CD8-positive, alpha-beta T cell (primary cell): ENCODE measurements at places on chromosomes 3 and 15.

DNA sequence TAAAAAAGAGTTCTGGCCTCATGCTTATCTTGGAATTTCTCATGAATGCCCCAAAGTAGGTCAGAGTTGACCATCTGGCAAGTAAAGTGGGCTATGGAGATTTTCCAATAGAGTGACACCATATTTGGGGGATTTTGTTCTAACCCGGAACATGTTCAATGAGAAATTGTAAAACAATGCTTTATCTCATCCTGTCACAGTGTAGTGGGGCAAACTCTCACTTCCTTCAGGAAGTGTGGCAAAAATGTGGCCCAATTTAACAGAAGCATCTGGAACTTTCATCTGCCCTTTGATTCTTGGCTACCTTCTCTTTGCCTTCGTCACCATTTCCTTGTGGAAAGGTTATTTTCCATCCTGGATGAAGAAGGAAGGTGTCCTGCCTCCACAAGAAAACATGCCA lies 70.8 kb downstream of the ADAMTS9 start:
- DNase-seq, result no peak

GRCh38 chr15:38440353-38441129 lies 13.4 kb upstream of the FAM98B start:
- peak; percentile 67 for DNase-seq

DNA sequence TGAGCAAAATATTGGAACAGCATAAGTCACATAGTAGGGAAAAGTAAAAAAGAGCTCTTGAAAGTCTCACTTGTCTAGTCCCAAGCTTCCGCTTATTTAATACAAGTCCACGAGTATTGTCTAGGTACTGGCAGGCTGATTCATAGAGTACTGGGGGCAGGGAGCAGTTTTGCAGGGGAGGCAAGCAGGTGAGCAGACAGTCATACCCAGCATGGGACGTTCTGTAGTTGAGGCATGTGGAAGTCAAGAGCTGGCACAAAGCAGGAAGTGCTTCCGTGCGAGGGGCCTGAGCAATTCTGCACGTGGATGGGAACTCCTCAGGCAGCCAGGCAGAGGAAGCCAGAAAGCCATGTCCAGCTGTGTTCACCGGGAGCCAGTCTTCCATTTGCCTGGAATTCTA lies 287.6 kb downstream of the EPHB1 start:
- no peak for DNase-seq

DNA sequence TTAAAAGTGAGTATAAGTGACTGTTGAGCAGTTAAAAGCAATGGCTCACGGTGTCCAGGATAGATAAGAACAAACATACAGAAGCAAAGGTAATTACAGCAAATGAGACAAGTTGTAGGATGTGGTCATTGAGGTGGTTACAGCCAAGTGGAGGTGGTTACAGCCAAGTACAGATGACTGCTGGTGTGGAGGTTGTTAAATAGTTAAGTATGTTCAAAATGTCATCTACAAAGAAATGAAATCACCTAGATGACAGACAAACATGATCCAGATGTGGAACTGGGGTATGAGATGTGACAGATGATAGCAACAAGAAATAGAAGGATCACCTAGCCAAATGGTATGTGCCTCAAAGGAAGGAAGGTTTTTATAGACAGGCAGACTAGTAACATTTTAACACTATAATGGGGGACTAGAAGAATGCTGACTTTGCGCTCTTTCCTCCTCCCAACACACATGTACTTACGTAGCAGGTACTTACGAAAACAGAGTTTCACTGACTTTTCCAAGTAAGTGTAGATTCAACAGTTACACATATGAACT lies 6.8 kb upstream of the ANKRD28 start:
- peak; percentile 29 for DNase-seq

- no peak for DNase-seq
Observed at GRCh38 chr15:40479024-40479423, 8.2 kb downstream of the CHST14 start.

DNA sequence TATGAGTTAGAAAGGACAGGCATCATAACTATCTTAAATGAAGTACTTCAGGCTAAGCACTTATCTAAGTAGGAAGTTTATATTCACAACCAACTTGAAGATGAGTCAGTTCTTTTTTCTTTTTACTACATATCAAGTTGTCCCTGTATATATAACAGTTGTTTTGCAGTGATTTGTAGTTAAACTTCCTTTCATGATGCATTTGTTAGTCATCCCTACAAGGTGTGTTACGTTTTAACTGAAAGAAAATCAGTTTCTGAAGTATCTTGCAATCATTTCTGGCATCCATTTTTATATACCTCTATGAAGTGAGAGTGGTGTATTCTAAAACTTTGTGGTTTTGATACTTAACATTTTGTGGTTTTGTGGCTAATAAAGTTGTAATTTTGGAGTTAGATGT lies 46.1 kb downstream of the ZFAND6 start:
- DNase-seq, result no peak

DNA sequence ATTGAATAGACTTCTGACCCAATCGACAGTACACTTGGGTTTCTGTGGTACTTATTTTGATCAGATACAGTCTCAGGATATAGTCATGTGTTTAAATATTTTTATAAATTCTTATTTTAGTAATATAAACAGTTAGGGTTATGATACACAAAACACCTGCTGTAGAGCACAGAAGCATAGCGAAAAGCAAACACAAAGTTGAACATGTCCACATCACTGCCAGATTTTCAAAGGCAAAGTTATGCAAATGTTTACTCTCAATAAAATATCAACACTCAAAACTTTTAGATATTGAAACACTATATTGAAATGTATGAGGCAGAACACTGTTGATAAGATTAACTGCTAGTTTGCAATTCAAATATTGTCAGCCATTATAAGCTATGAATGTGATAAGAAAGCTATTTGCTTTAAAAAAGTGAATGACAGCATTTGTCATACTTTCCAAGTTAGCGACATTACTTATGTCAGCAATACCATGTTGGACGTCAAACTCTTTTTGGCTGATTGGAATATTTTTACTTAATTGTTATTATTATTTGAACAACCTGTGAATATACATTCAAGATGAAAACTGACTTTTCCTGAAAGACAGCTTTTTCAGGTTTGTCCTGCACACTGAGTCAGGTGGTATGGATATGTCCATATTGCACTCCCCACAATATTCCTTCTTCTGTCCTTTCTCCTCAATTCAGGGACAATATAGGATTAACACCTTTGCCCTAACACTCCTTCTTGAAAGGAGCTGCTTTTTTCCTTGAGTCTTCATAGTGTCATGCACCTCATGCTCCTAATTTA lies 367.1 kb downstream of the EPHA3 start:
- DNase-seq, result no peak

- no peak for DNase-seq
Observed at GRCh38 chr3:120092474-120092873, 1.8 kb downstream of the GSK3B start.

GRCh38 chr3:169634618-169635236 lies 28.8 kb downstream of the MECOM start:
- no peak for DNase-seq
